Right cardiac atrium (tissue), 5 donors: ENCODE measurements at places on chromosomes 5 and 9. TPM values are rescaled to one million over a fixed set of nuclear protein-coding genes. Genes with fewer than 3 reads are reported as not detected.

OXCT1 gene
- polyA plus RNA-seq: 54.7 TPM

- no peak for DNase-seq
These were observed 8.9 kb downstream of the CTNNA1 start for GRCh38 chr5:138762110-138762509.

C5orf34 gene
- 0.41 TPM for polyA plus RNA-seq

- no peak for DNase-seq
These were observed 129.7 kb downstream of the YIPF5 start for GRCh38 chr5:144040615-144041305.

DNA sequence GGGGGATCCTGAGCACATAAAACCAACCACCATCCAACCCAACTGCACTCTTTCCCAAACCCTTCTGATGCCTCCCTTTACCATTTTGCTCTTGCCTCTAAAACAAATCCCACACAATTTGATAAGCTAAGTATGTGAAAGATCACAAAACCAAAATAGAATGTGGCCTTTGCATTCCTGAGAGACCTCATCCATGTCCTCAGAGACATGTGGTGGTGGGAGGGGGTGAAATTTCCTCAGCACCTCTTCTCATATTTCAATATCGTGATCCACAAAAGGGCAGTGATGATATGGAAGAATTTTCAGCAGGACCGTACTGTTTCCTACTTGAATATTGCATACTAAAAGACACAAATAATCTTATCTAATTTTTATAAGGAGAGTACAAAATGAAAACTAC, 423.3 kb downstream of the TLE1 start:
- DNase-seq: no peak

- no peak for DNase-seq
These were observed 14.3 kb upstream of the ASPN start for GRCh38 chr9:92496396-92497176.

DNA sequence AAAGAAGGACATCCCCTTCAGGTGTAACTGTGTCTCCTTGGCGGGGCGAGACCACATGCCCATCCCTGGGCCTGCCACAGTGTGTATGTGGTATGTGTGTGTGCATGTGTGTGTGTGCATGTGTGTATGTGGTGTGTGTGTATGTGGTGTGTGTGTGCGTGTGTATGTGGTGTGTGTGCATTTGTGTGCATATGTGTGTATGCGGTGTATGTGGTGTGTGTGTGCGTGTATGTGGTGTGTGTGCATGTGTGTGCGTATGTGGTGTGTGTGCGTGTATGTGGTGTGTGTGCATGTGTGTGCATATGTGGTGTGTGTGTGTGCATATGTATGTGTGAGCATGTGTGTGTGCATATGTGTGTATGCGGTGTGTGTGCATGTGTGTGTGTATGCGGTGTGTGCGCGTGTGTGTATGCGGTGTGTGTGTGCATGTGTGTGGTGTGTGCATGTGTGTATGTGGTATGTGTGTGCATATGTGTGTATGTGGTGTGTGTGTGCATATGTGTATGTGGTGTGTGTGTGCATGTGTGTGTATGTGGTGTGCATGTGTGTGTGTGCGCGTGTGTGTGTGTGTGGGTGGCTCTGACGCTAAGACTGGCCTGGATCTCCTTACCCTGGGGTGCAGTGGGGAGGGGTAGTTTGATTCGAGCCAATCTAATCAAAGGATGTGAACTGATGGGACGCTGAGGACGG, 107.9 kb upstream of the RAPGEF1 start:
- no peak for DNase-seq

CDKN2B gene
- polyA plus RNA-seq: 1.9 TPM

DNA sequence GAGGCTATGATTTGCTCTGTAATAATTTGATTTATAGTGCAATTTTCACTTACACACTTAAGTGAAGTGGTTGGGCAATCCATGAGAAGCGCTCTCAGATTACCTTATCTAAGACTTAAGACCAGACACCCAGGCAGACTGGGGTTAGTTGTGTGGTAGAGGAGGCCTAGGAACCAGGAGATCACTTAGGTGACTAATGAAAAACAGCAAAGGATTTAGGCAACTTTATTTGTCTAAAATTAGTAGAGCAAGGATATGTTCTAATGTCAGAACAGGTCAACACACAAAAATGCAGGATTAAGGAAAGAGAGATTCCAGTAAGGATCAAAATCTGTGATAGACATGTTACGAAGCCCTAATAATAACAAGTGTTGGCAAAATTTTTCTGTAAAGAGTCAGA, 913.8 kb downstream of the TLE1 start:
- DNase-seq: no peak

MBLAC2 gene
- polyA plus RNA-seq: 2.3 TPM

IL13 gene
- polyA plus RNA-seq: not detected

- DNase-seq: no peak
These were observed 218.4 kb downstream of the PCSK1 start for GRCh38 chr5:96214442-96215197.

GRCh38 chr5:112776301-112776856, 38.7 kb downstream of the APC start:
- DNase-seq: no peak
